ENCODE measurements at places on chromosomes 6 and 20.

GRCh38 chr20:63980317-63980805, 571 bp upstream of the PRPF6 start:
- DNase-seq = peak; percentile 24

GRCh38 chr6:1575210-1576041, 34.3 kb upstream of the FOXC1 start:
- DNase-seq = peak; percentile 35

DNA sequence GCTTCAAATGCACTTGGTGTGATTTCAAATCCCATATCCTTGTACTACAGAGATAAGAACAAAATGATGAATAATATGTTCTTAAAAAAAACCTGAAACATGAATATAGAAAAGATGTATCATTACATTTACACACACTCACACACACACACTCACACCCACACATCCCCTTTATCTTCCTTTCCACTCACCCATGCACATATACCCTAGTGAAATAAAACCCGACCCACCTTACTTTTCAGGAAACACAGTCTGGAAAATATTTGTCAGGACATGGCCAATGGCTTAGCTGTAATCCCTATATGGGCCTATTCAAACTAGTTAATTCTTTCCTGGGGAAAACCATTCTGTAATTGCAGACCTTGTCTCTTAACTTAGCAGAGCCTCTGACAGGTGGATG, 60.8 kb upstream of the EDN1 start:
- no peak for DNase-seq

- no peak for DNase-seq
Measured at GRCh38 chr6:155227046-155227445, 36.8 kb upstream of the CLDN20 start.

- DNase-seq = no peak
Measured at GRCh38 chr6:162644153-162644552, 83.4 kb downstream of the PRKN start.

DNA sequence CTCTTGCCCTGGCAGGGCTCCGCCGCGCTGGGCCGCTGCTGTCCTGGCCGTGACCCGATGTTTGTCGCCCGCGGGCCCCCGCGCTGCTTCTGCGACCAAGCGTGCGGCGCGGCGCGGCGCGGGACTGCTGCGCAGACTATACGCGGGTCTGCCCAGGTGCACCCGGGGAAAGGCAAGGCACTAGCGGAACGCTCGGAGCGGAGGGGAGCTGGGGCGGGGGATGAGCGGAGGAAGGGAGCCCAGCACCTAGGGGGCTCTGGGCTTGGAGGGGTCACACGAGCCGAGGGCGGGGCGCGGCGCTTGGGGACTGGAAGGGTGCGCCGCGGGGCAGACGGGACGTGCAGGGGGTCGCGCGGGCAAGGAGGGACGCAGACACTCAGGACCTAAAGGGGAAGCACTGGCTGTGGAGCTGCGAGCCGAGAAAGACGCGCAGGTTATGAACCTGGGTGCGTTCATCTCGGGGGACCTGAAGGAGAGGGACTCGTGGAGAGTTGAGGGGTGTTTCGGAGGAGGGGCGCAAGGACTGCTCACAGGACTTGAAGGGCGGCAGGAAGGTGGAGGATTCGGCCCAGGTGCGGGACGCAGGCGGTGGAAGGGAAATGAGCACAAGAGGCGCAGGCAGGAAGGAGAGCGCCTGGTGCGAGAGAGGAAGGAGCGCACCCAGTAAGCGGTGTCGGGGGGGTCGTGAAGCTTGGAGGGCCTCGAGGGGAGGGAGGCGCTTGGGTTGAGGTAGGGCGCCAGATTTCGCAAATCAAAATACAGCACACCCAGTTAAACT, 40.8 kb upstream of the ZNFX1 start:
- no peak for DNase-seq

- DNase-seq = no peak
Measured at GRCh38 chr6:34018961-34019606, 126.8 kb downstream of the GRM4 start.

GRCh38 chr6:142728364-142728763, 216.6 kb downstream of the HIVEP2 start:
- no peak for DNase-seq

GRCh38 chr20:63774306-63774705, 34.7 kb downstream of the SLC2A4RG start:
- no peak for DNase-seq

- DNase-seq = no peak
Measured at GRCh38 chr20:48919882-48920526, 1.5 kb upstream of the ARFGEF2 start.

GRCh38 chr20:46977909-46978588, 83.4 kb downstream of the EYA2 start:
- no peak for DNase-seq

GRCh38 chr20:10218536-10219451, at the start of gene SNAP25:
TSS of gene SNAP25 (plus strand) at chr20:10218830. CDS start at chr20:10275492, 56,662 bp downstream.
- peak; percentile 86 for DNase-seq

- DNase-seq = no peak
Measured at GRCh38 chr20:34880215-34880850, 3.9 kb downstream of the ACSS2 start.

DNA sequence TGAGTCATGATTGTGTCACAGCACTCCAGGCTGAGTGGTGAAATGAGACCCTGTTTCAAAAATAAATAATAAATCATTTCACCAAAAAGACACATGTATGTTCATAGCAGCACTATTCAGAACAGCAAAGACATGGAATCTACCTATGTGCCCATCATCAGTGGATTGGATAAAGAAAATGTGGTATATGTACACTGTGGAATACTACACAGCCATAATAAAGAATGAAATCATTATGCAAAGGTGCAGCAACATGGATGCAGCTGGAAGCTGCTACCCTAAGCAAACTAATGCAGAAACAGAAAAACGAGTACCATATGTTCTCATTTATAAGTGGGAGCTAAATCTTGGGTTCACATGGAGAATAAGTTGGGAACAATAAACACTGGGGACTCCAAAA, 33.1 kb downstream of the ZNF451 start:
- DNase-seq = no peak

- DNase-seq = no peak
Measured at GRCh38 chr6:74755196-74755595, 450.7 kb downstream of the COL12A1 start.

- peak; percentile 82 for DNase-seq
Measured at GRCh38 chr6:100101644-100102043, 107.6 kb upstream of the MCHR2 start.

- peak; percentile 56 for DNase-seq
Measured at GRCh38 chr6:142867988-142868812, 76.8 kb downstream of the HIVEP2 start.

GRCh38 chr20:53033176-53033575, 61.0 kb downstream of the TSHZ2 start:
- DNase-seq = no peak

GRCh38 chr6:126553854-126554253, 213.9 kb downstream of the CENPW start:
- peak; percentile 9 for DNase-seq

DNA sequence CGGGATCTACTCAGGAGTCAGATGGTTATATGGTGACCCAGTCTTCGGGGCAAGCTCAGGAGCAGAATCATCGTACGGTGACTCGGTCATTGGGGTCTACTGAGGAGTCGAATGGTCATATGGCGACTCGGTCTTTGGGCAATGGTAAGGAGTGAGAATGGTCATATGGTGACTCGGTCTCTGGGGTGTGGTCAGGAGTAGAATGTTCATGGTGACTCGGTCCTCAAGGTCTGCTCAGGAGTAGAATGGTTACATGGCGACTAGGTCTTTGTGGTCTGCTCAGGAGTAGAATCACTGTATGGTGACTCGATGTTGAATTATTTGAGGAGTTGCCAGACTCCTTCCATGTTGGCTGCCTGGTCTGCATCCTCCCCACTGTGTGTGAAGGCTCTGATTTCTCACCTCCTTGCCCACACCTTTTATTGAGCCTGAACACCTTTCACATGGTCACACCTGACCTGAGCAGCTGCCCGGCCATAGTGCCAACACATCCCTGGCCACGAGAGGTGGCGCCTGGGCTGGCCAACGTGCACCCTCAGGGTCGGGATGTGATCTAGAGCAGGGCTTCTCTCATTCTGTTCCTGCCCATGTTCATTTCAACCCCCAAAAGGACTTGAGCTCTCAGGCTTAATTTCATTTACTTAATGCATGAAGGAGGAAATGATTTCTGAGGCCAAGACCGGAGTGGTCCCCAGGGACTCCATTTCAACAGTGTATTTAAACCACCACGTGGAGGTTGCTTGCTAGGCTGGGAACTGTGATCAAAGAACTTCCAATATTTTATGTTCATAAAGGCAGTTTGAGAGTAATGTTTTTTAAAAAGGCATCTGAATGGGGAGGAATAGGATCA, 119.5 kb downstream of the PHACTR3 start:
- DNase-seq = peak; percentile 79

- DNase-seq = no peak
Measured at GRCh38 chr6:90444160-90444714, 142.6 kb downstream of the MAP3K7 start.

GRCh38 chr6:105608711-105609374, 206.0 kb upstream of the PREP start:
- peak; percentile 98 for DNase-seq

All from fibroblast of upper back skin (primary cell).